Epithelial cell of proximal tubule (primary cell): ENCODE measurements at places on chromosomes 12 and 14. TPM values are rescaled to one million over a fixed set of nuclear protein-coding genes. Genes with fewer than 3 reads are reported as not detected.

- no peak for DNase-seq
Measured at GRCh38 chr14:55240526-55241178, 30.6 kb upstream of the FBXO34 start.

- DNase-seq: no peak
Measured at GRCh38 chr12:114955414-114956014, 271.5 kb upstream of the TBX3 start.

GRCh38 chr12:127899971-127900370 lies 367.0 kb upstream of the TMEM132C start:
- no peak for DNase-seq

GRCh38 chr12:31589904-31590641 lies 863 bp downstream of the DENND5B start:
- no peak for DNase-seq

DNA sequence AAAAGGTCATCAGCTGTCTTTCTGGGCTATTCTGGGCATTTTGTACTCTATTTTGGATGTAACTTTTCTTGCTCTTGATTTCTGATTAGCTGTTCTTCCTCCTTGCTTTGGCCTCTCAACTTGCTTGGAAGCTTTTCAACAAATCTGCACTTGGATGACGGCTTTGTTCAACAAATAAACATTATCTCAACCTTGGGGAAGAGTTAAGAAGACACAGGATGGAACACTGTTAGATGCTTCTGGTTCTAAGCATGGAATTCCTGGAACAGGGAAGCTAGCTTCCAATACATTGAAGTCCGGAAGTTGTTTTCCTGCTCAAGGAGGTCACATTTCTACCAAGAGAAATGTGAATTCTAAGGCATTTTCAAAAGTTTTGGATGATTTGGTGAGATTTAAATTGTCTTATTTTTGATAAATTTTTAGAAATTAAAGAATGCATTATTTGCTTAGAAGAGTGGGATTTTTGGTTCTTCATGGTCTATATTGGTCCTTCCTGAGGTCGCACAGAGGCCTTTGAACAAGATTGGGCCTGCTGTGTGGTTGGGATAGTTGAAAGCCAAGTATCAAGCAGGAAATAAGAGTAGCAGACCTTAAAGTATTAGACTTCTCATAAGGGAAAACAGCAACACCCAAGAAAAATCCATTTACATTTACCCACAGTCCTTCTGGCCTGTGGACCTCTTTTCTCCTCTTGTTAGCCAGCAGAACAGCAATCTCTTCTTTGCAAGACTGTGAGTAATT lies 59.2 kb downstream of the PPFIBP1 start:
- no peak for DNase-seq

DNA sequence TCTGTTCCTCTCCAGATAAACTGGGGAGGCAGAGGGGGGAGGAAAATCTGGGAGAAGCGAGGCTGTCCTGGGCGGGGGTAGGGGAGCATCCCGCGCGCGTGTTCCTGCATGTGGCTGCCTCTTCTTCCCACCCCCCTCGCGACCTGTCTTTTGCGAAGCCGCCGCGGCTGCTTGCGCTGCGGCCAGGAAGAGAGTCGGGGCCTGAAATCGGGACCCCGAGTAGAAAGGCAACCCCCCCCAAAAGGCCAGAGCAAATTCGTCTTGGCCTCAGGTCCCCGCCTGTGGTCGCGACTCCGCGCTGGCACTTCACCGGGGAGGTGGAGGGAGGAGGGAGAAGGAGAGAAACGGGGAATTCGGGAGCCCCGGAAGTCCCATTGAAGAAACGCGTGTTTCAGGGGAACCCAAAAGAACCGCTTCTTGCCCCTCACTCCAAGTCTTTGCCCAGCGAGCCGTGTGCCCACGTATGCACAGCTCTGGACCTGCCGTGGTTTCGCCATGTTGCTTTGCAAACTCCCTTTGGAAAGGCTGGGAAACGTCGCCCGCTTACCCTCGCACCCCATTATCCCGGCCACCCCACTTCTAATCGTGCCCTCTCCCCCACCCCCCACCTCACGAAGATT lies 944 bp downstream of the CCND2 start:
- DNase-seq: no peak

- DNase-seq: no peak
Measured at GRCh38 chr12:52228366-52228765, 4.7 kb upstream of the KRT7 start.

GRCh38 chr14:102903248-102903888 lies 19.1 kb upstream of the AMN start:
- no peak for DNase-seq

FOXA1 gene
- 8.2 and 9.1 TPM in 2 replicates for total RNA-seq
